ENCODE measurements at places on chromosomes 5 and 9.

- DNase-seq = no peak
Observed at GRCh38 chr5:37316027-37316426, 54.9 kb downstream of the NUP155 start.

- no peak for DNase-seq
Observed at GRCh38 chr5:60545551-60545950, 154.4 kb downstream of the DEPDC1B start.

DNA sequence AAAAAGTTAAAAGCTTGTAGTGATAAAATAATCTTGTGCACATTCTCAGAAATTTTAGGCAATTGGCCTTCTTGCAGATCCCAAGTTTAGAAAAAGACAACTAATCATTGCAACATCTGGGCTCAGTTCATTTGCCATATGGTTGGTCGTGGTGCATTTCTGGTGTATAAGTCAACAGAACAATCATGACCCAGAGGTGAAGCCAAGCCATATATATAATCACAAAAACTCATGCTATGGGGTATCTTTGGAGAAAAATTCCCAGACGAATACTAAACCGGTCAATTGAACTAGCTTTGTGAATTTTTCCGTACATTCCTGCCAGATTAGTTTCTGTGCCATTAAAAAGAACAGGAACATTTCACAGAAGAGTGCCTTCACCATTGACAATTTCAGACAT, 50.3 kb downstream of the FYB1 start:
- no peak for DNase-seq

DNA sequence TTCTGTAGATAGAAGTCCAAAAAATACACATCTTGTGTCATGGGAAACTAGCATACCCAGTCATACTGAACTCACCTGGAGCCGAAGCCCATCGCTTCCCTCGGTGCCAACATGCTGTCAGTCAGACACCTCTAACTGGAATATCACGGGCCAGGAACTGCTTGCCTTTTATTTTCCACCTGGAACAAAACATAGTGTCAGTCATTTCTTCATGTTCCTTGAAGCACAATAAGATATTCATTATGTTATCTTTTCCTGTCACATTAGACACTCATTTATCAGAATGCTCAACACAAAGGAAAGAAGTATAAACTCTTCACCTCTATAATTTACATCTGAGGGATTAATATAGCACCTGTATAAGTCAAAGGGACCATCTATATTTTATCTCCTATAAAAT, 674.4 kb downstream of the PTPRD start:
- DNase-seq = no peak

GRCh38 chr5:170273968-170274710, 23.4 kb downstream of the LCP2 start:
- no peak for DNase-seq

DNA sequence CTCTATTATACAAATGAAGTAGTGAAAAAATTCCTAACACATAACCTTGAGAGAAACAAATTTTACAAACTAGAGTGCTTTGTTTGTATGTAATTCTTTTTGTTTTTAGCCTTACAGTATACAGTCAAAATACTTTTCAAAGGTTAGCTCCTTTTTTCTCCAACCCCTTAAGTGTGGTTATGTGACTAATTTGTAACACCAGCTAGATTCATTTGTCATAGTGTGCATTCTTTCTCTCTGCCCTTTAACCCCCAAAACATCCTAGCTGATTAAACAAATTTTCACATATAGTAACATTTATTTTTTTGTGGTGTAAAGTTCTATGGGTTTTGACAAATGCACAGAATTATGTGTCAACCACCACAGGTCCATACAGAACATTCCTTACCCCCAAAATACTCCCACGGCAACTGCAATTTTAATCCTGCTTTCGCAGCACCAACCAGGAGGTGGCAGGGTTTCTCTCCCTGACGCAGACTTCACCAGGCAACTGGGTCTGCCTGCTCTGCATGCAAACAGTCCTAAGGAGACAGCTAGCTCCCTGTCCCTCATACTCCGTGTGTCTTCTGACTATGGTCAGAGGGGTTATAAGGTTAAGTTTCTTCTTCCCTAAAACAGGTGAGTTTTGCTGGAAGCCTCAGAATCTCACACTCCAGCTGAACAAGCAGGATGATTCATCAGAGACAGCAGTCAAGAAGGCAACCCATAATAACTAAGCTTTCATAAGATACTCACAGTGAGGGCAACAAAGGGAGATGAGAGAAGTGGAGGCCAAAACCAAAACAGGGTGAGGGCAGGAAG, 44.5 kb upstream of the NR5A1 start:
- DNase-seq = peak; percentile 48

DNA sequence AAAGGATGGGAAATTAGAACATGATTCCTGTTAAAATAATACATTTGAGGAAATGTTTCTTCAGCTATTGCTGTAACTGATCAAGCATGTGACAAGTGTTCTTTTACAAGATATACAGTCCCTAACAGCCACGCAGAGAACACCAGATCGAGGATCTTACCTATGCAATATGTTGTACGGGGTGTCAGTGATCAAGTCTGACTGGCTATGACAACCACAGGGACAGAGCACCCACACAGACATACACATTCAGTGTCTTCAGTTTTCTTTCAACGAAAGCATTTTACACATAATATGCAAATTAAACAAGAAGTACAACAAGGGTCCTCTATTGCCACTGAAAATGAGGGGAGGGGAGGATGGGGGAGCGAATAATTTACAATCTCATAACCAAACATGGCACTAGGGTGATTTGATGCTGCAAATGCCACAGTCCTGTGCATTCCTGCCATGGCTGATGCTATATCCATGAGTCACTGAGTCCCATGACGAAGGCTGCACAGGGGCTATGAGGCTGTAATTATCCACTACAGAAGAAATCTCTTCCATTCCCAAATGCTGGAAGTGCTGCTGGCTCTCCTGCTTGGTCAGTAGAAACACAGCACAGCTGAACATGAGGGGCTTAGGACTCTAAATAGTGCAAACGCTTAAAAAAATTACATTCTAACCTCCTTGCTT, 118.2 kb downstream of the KLHL3 start:
- no peak for DNase-seq

GRCh38 chr5:135234242-135234641, 164.8 kb downstream of the MACROH2A1 start:
- DNase-seq = no peak

- DNase-seq = no peak
Observed at GRCh38 chr5:88829054-88829453, 53.9 kb downstream of the MEF2C start.

- no peak for DNase-seq
Observed at GRCh38 chr5:160181965-160182622, 47.2 kb upstream of the FABP6 start.

- DNase-seq = no peak
Observed at GRCh38 chr9:130167927-130168326, 4.3 kb upstream of the NCS1 start.

DNA sequence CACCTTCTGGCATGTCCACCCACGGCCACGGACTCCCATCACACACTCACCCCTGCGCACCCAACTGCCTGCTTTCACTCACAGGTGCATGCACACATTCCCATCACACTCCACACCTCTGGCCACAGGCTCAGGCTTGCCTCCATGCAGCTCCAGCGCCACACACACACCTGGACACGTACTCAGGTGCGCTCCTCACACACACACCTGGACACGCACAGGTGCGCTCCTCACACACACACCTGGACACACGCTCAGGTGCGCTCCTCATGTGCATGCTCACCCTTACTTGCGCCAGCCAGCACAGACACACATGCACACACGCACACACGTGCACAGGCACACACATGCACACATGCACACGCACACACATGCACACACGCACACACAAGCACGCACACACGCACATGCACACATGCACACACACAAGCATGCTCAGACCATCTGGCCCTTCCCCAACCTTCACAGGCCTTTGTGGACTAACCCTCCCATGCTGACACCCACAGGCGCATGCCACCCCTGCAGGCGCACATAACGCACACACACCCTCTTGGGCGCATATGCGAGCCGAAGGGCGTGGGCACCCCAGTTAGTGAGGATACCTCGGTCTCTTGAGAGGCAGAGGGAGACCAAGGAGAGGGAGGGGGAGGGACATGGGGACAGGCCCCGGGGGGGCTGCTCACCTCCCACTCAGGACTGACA, 8.3 kb downstream of the GRIN1 start:
- DNase-seq = no peak

DNA sequence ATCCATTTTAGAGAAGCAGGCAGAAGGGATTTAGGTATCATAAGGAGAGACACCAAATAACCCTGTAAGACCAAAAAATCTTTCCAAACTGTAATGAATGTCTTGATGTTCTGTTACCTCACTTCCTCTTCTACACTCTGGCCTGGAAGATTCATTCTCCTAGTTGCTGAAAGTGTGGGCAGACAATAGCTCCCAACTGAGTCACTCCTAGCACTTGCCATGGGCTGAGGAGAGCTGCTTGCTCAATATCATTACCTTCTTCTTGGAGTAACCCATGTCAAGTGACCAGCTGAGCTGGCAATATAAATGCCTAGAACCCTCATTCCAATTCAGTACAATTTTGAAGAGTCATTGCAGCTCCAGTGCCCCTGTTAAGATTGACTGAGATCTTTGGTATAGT, 1985.5 kb upstream of the CDH6 start:
- no peak for DNase-seq

DNA sequence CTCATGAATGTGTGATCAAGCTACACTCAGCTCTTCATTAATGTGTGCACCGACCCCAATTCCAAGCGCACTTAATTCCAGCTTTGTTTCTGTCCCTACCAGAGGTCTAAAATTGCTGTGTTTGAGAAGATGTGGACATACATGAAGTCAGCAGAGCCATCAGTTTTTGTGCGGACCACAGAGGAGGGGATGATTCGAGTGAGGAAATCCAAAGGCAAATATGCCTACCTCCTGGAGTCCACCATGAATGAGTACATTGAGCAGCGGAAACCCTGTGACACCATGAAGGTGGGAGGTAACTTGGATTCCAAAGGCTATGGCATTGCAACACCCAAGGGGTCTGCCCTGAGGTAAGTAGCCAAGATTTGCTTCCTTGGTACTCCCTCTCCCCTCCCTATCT, 268.6 kb downstream of the FAM114A2 start:
- DNase-seq = no peak

DNA sequence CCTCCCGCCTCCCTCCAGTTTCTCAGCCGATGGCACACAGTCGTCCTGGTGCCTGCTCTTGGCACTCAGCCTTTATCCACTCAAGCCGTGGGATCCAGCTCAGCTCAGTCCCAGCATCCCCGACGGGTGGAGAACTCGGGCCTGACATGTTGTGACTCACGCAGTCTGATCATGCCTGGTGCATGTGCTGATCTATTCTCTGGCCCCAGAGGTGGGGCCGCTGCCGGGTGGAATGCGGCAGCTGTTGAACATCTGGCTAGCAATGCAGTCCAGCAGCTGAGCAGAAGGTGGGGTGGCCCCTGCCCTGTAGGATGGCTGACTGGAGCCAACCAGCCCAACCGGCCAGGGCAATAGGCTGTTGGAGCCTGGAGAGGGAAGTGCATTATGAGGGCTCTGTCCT, 1.7 kb upstream of the AIF1L start:
- no peak for DNase-seq

DNA sequence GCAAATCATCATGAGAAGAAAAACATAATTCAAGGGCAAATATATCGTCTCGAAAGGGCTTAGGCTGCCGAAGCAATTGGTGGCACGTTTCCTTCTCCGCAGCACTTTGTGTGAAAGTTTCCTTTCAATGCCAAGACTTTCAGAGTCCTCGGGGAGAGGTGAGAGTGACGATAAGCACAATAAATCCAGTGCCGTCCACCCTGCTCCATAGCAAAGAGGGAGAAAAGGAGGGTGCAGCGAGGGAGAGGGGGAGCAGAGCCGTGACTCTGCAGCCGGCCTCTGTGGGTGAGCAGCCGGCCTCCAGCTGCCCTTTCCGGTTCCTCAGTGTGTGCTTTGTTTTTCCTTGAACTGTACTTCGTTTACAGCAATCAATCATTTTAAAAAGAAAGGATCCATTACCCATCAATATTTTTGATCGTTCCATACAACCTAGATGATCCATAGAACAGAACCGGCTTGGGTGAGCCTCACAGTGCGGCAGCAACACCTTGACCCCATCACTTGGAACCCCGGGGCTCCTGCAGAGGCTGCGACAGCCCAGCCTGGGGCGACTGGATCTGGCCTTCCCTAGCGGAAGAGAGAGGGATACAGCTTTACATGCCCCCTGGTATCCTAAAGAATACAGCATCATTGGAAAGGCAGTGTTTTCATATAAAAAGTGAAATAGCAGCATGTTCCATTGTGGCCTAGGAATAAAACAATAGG, 247.0 kb upstream of the IRX4 start:
- DNase-seq = no peak
